Ecto neural progenitor cell (in vitro differentiated cells): ENCODE measurements at places on chromosomes 3 and 15.

GRCh38 chr3:184005941-184006507 lies 11.7 kb downstream of the ABCC5 start:
- DNase-seq = no peak

DNA sequence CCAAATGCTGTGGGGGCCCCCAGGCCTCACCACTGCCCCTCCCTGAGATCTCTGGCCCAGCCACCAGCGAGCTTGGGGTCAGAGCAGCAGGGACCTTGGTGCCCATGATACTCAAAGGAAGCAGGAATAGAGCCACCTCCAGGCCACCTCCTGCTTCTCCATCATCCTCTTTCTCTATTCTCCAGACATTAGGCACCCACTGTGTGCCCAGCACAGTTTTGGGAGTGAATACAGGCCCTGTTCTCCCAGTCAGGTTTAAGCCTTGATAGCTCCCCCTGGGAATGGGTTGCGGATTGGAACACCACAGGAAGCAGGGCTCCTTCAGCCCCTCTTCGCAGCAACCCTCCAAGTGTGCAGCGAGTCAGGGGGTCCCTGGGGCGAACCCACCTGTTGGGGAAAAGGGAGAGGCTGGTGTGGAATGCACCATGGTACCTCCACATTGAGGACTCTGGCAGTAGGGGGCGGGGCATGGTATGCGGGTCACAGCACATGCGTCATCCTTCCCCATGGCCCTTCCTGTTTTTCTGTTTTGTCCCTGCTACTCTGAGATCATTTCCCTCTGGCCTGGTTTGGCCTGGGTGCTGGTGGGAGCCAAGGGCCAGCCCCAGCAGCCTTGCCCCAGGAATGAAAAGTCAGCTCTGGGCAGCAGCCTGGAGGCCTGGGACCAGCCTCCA lies 14.2 kb upstream of the SEMA3B start:
- no peak for DNase-seq

- no peak for DNase-seq
These were observed 296.5 kb downstream of the THSD4 start for GRCh38 chr15:71411538-71412482.

DNA sequence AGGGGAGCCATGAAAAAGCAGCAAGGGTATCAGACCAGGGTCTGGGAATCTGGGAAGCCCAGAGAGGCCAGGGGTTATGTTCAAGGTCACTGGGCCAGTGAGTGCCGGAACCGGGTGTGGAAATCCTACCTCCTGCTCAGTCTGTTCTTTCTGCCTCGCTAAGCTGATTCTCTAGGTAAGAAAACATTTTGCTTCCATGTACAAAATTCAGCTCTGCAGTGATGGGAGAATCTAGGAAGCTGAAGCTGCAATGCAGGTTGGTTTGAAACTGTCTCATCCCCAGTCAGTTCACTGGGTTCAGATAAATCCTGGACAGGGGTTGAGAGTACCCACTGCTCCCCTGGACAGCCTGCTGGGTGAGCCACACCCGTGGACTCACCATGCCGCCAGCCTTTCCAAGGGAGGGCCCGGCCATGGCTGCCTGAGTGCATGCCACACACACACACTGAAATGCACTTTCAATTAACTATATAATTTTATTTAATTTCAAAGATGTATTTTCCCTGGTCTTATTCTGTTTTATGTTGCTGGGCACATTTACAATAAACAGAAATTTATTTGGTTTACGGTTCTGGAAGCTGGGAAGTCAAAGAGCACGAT lies 108.4 kb downstream of the CORO2B start:
- peak; percentile 24 for DNase-seq

- no peak for DNase-seq
These were observed at the start of gene CCR4 for GRCh38 chr3:32951410-32951811. Gene CCR4, plus strand, starts transcription at chr3:32951644. Its CDS starts 1,779 bp downstream, at chr3:32953423.

- DNase-seq = no peak
These were observed 1.6 kb upstream of the UBA3 start for GRCh38 chr3:69081583-69082262.

DNA sequence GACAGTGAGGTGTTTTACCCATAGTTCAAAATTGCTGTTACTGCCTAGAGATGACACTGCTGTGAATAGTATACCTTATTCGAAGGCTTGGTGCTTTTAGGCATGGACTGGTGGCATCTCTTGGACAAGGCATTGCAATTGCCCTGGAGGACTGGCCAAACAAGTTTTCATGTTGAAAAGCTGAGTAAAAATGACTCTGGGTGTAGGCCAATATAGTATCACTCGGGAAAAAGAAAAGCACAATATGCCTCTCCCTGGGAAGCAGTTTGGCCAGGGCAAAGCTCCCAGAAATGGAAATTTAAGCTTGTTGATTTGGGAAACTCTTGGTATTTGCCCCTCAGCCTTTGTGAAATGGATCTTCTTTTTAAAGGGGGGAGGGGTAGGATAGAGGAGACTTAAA lies 54.8 kb downstream of the ZNF609 start:
- no peak for DNase-seq

DNA sequence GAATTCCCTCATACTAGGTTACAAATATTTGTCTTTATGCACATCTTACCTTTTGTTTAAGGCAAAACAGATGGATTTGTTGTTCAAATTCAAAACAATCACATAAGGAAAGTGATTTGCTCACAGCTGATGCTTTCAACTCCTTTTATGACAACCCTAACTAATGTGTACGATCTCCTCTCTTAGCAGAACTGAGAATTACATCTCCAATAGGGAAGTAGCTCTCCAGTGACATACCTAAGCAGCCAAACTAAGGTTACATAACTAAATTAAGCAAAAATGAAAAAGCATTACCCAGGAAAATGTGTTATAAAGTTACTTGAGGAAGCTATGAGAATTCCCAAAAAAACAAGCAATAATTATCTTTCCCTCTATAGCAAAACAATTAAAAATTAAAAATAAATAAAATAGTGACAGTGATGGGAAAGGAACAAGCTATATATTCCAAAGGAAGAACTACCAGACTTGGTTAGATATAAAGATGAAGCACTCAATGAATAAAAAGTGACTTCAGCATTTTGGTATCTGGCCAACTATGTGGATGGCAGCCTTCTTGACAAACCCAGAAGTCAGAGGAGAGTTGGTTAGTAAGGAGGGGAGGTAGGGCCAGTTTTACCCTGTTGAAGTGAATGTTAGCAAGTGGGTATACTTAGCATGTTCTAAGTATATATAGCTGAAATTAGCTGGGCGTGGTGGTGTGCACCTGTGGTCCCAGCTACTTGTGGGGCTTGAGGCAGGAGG lies 32.4 kb downstream of the PEAK1 start:
- DNase-seq = no peak
